NCI-H1436 (cell line): ENCODE measurements at places on chromosomes 1 and 21.

- peak; percentile 54 for DNase-seq
Observed at GRCh38 chr1:237748171-237748960, 142.4 kb downstream of the ZP4 start.

DNA sequence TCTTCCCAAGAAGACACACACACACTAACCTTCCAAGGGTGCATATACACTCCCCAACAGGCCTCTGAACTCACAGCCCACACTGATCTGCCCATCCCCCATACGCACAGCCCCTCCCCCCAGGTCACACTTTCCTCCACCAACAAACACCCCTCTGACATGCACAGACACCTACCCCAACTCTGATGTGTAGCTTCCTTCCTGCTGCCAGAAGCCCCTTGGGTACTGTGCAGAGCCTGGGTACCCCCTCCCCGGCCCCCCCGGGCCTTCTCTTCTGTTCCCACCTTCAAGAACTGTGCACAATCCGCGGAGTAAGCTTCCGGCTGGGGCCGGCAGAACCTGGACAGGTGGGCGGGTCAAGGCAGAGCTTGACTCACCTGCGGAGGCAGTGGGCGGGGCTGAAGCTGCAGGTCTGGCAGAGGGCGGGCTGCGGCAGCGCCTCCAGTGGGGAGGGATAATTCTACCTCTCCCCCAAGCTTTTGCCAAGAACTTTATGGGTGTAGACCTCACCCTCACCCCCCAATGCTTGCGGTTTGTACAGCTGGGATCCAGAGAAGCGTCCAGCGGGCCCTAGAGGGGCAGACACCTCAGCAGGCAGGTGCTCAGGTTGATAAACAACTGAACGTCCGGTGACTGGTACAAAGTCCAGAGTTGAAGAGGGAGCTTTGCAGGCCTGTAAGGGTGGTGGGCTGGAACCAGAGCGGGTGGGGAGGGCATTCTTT lies at the start of gene C1orf210:
C1orf210 (minus strand) TSS at position 313 of the 722 bp plus-strand sequence. CDS start 2,311 bp downstream, outside the sequence.
- peak; percentile 78 for DNase-seq

- DNase-seq = no peak
Observed at GRCh38 chr1:172935062-172935592, 115.6 kb downstream of the TNFSF18 start.

GRCh38 chr1:185207170-185207569 lies 50.2 kb downstream of the SWT1 start:
- no peak for DNase-seq

DNA sequence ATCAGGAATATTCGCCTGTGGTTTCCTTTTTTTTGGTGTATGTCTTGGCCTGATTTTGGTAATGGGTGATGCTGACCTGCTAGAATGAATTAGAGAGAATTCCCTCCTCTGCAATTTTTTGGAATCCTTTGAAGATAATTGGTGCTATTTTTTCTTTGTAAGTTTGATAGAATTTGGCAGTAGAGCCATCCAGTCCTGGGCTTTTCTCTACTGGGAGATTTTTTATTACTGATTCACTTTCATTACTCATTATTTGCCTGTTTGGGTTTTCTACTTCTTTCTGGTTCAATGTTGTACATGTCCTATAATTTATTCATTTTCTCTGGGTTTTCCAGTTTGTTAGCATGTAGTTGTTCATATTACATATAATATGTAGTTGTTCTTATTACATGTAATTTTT lies 48.7 kb downstream of the NTMT2 start:
- DNase-seq = no peak

DNA sequence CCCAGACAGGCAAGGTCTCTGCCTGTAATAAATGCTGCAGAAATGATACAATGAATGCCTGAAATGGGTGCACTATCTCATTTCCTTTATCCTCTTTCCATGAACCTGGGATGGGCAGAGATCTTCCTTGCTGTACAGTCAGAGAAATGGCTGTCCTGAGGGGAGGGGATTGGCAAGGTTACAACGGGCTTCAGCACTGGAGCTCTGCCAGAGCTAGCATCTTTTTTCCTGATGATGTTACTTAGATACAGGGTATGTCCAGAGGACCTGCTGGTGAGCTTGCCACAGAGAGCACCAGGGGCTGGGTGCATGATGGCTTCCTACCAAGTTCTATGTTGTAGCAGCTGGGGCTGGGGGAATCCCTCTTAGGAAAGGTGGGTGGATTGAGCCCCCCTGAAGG lies 115.1 kb downstream of the PLXNA2 start:
- DNase-seq = no peak

- DNase-seq = no peak
Observed at GRCh38 chr1:228160201-228160761, 5.3 kb upstream of the IBA57 start.

- DNase-seq = no peak
Observed at GRCh38 chr1:155210314-155211104, 2.0 kb downstream of the MTX1 start.

GRCh38 chr1:200838676-200839445 lies 33.9 kb upstream of the GPR25 start:
- DNase-seq = no peak

DNA sequence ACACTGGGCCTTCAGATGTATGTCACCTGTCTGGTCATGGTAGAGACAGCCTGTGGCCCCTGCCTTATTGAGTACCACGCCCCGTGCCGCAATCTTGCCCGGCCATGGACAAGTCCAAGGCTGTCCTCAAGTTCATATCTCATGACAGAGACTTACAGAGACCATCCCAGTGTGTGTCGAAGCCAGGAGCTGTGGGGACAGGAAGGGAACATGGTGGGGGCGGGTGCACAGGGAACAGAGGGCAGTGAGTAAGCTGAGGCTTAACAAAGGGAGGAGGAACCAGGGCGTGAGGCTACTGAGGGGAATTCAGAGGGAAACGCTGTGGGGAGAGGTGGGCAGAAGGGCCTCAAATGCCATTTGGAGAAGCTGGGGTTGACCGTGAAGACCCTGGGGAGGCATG lies 75.8 kb downstream of the ALPL start:
- no peak for DNase-seq

- no peak for DNase-seq
Observed at GRCh38 chr1:240572328-240572727, 39.6 kb downstream of the GREM2 start.

DNA sequence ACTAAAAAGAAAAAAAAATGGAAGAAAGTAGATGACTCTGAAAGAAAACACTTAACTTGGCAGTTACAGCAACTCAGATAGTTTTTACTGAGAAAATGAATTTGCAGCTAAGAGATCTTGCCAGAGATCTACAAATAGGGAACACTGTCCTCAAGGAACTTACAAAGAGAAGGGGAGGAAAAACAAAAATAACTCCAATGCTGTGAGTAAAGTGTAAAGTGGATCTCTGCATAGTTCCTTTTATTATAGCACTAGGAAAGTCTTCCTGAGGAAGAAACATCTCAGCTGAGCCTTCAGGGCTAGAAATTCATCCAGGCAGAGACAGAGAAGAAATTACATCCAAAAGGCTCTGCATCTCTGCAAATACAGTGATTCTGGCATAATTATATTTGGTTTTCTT lies 3.9 kb downstream of the CD1B start:
- DNase-seq = no peak

- DNase-seq = no peak
Observed at GRCh38 chr1:30444850-30445249, 278.5 kb downstream of the MATN1 start.

- DNase-seq = no peak
Observed at GRCh38 chr21:33265664-33266049, 510 bp upstream of the IL10RB start.

GRCh38 chr1:2255420-2256369 lies 27.6 kb downstream of the SKI start:
- peak; percentile 15 for DNase-seq

GRCh38 chr21:26962621-26963181 lies 4.2 kb downstream of the ADAMTS5 start:
- DNase-seq = no peak

DNA sequence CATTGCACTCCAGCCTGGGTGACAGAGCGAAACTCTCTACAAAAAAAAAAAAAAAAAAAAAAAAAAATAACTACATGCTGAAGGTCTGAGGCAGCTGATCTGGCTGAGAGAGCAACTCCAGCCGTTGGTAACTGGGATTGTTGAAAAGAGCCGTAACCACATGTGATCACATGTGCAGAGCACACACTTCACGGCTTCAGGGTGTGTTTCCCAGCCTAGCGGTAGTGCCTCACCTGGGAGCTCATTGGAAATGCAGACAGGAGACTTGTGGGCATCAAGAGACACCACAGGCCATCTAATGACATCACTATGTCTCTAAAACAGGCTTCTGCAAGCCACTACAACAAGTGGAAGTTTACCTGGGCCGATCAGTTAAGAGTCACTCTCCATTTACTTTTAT lies 11.8 kb upstream of the OTUD7B start:
- DNase-seq = no peak

DNA sequence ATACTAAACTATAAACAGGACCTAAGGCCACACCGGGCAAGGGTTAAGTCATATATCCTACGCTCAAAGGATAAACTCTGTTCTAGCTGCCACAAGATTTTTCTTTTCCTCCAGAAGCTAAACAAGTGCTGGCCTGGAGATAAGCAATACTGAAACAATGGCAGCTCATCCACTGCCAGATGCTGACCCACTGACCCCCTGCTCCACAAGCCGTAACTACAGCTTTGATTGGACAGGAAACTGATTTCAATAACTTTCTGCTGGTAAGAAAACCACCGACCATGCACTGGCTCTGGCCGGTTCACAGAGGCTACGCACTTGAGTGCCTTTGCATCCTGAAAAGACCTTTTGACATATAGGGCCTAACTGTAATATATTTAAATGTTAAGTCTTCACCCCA lies 51.3 kb upstream of the PLA2G2C start:
- DNase-seq = no peak

GRCh38 chr1:54800041-54800898 lies 853 bp downstream of the TTC22 start:
- DNase-seq = no peak

GRCh38 chr21:18772404-18772803 lies 368.8 kb upstream of the TMPRSS15 start:
- no peak for DNase-seq

DNA sequence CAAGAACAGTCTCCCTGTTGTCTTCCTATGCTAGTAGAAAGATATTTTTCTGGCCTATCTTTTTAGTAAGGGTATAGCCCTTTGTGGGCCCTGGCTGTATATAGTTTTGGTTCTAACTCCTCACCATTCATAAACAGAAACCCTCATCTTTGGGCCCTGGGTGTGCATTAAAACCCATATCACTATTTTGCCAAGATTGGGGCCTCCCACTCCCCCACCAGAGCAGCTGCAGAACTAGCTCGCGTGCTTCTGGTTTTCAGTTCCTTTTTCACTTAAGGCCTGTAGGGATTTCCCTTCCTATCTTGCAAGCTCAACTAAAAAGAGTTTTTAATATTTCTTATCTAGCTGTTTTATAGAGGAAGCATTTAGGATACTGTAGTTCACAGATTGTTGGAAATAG lies 106.4 kb downstream of the RGL1 start:
- DNase-seq = no peak

GRCh38 chr1:230071316-230071715 lies 4.3 kb downstream of the GALNT2 start:
- no peak for DNase-seq

DNA sequence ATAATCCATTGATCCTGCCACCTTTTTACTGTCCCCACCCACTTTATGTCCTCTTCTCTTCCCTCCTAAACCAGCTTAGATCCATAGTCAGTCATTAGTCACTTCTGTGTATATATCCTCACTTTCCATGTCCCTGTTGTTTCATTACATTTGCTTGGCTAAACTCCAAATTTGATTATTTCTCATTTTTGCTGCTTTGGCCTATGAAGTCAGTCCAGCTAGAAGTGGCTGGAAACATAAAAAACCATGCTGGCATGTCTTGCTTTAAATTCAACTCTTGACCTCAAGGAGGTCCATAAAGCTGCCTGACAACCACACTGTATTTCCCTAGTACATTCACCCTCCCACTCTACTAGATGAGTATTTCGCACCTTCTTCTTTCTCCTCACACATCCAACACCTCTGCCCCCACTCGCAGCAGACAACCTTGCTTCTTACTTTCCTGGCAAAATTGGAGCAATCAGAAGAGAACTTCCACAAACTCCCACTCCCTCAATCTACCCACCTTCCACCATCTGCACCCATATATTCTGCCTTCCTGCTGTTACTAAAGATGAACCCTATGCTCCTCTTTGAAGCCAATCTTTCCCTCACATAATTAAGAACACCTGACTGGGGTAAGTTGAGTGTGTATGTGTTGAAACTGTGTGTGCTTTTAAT lies 72.1 kb downstream of the ZNF648 start:
- DNase-seq = no peak

GRCh38 chr1:204775546-204775945 lies 90.0 kb upstream of the LRRN2 start:
- no peak for DNase-seq

GRCh38 chr21:46191686-46192575 lies 7.7 kb upstream of the SPATC1L start:
- no peak for DNase-seq

DNA sequence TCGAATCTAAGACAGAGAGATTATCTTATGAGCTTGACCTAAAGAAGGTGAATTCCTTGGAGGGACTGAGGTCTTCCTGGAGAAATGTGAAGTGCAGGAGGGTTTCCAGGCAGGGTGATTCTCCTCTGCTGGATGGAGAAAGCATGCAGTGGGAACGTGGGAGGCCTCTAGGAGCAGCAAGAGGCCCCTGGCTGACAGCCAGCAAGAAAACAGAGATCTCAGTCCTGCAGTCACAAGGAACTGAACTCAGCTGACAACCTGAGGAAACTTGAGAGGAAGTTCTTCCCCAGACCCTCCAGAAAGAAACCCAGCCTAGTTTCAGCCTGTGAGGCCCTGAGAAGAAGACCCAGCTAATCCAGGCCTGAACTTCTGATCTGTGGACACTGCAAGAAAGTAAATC lies 345.9 kb downstream of the FAM72C start:
- no peak for DNase-seq

GRCh38 chr1:205325334-205325884 lies 3.9 kb upstream of the NUAK2 start:
- peak; percentile 65 for DNase-seq

GRCh38 chr1:162719678-162720077 lies 70.8 kb upstream of the HSD17B7 start:
- no peak for DNase-seq

GRCh38 chr1:54324251-54325140 lies 81.7 kb downstream of the SSBP3 start:
- DNase-seq = no peak

DNA sequence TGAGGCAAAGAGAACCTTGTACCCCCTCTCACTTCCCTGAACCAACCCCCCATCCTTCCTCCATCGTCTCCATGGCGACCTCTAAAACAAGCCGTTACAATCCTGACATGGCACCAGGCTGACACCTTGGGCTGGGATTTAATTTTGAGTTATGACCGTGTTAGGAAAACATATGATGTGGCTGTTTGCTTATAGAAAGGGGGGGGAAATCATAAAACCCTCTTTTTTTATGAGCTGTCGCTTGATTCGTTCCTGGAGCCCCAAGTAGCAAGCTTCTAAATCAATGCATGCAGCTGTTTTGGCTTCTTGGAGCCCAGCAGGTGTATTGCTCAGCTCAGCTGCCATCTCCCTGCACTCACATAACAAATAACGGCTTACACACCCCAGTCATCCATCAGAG lies 301.2 kb upstream of the SPAG17 start:
- no peak for DNase-seq

- DNase-seq = no peak
Observed at GRCh38 chr1:223226271-223226670, 83.2 kb upstream of the TLR5 start.
